ENCODE measurements at places on chromosomes 6 and 20.

DNA sequence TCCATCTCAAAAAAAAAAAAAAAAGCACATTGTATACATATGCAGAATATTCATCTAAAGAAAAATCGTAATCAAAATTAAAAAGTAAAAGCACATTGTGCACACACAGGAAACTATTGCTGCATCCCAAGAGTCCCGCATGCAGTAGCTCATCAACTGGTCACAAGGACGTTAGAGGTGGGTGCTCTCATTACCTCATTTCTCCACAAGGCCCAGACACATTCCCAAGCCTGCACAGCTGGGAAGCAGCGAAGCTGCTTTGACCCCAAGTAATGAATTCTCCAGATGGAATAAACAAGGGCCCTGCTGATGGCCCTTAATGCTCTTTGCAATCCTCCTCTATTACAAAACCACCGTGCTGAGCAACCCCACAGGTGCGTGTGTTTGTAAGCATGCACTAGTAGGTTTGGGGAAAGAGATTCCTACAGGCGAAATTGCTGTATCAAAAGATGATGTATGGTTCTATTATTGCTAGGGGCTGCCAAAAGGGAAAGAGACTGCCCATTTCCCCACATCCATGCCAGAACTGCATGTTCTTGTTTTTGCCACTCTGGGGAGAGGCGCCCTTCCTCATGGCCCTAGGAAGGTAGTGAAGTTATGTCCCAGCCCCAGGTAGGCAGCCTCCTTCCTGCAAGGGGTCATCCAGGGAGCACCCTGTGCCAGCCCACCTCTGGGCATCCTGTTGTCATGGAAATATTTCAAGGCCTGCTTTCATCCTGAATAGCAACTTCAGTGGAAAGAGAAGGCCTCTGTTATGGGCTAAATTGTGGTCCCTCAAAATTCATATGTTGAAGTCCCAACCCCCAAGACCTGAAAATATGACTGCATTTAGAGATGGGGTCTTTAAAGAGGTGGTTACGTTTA, 34.6 kb upstream of the PTGIS start:
- no peak for DNase-seq

DNA sequence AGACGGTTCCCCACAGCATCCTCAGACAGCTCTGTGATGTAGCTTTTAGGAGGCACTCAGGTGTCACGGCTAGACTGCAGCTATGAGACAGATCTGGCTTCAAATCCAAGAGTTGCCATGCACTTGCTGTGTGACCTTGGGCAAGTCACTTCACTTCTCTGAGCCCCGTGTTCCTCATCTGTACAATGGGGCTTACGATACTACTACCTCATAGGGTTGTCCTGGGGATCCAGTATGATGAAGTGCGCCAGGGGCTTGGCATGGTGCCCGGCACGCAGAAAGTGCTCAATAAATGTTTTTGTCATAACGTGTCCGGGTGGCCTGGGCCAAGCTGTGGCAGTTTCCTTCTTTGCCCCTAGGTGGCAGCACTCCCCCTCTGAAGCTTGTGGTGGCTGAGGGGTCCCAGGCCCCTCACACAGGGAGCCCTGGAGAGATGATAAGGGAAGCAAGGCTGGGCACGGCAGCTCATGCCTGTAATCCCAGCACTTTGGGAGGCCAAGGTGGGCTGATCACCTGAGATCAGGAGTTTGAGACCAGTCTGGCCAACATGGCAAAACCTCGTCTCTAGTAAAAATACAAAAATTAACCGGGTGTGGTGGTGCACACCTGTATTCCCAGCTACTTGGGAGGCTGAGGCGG, 19.1 kb upstream of the CHMP4B start:
- peak; percentile 50 for DNase-seq

- DNase-seq: no peak
Observed at GRCh38 chr20:19079536-19080299, 132.7 kb upstream of the SLC24A3 start.

- DNase-seq: peak; percentile 27
Observed at GRCh38 chr6:158474961-158475343, 84.9 kb upstream of the TMEM181 start.

GRCh38 chr6:37192666-37193065, 22.7 kb downstream of the PIM1 start:
- DNase-seq: no peak

GRCh38 chr6:156167016-156167624, 610.1 kb upstream of the ARID1B start:
- DNase-seq: no peak

DNA sequence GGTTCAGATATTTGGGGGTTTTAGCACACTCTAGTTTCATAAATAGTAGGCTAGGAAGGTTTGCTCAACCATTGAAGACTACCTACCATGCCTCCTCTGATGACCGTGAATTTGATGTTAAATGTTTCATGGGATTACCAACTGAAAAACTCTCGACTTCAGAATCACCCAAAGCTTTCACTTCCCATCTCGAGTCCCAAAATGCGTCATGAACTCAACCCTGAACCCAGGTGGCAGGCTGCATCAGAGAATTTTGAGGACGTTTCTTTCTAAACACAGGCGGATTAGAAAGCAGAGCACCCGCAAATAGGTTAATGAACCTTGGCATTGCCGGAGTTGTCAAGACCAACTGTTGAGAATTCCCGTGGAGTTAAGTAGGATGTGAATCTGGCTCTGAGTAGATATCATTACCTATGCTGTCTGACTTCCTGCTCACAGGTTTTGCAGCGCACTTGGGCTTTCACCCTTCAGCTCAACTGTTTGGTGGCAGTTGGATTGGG, 98.4 kb upstream of the ADTRP start:
- DNase-seq: no peak

DNA sequence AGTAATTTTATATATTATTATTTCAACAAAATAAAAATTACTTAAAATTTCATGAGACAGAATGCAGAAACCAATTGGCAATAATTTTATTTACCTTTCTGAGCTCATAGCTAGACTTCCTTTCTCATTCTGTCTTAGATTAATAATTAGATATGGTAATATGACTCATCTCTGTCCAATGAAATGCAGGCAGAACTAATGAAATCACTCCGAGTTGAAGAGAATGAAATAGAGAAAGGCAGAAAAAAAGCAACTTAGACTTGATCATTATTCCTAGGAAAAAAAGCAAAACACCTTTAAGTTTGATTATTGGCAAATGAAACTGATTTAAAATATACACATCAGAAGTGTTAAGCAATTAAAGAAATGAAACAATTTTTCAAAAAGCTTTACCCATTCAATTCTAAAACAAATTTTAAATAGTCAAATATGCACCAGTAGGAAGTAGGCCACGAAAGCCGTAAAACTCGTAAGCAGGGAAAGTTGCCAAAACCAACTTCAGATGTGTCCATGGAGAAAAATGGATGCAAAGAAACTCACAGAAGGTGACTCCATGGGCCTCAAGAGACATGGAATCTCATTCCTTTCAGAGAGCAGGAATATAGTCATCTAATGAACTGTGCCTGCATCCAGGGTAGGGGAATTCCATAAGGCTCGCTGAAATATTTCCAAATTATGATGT, 293.8 kb upstream of the RGS17 start:
- no peak for DNase-seq

- DNase-seq: no peak
Observed at GRCh38 chr6:26272171-26272637, 92.8 kb upstream of the BTN3A2 start.

DNA sequence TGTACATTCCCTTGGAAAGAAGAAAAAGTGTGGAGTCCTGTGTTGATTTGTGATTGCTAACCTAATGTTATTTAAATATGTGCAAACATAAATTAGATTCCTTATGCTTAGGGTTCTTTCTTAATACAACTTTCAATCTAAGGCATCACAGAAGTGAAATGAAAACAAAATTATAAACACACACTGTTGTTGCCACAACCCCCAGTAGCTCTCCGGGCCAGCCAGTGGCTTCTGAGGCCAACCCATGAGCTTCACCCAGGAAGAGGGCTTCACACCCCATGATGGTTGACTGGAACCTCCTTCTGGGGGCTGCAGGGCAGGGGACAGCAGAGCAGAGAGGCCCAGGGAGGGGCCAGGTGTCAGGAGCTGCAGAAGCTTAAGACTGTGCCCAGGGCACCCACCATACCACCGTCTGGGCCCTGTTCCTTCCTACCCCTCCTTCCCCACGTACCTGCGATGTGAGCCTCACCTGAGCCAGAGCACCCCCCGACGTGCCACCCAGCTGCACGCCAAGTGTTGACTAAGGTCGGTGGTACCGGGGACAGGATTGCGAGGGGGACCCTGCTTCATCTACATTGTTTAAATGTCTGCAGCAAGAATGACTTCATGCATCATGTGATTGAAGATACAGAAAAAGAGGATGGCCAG, 110.5 kb downstream of the FAM120B start:
- DNase-seq: no peak

- no peak for DNase-seq
Observed at GRCh38 chr6:16698162-16698533, 63.1 kb downstream of the ATXN1 start.

All from hepatic stellate cell (primary cell).